ENCODE measurements at places on chromosomes 4 and X.

DNA sequence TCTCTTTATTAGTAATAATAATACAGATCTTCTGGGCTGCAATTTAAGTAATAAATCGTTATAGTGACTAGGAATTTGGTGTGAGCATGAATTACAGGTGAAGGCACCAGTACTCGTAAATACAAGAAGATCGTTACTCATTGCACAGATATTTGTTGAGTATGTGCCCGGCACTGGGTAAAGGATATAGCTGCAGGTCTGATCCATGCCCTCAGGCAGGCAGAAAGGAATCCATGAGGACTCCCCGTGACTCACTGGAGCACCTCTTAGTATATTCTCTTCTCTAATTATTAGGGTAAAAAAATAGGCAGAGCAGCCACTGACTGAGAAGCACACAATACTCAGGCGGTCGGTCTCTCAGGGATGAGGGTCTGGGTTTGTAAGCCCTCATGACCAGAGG, 868.3 kb downstream of the RAB28 start:
- DNase-seq, result no peak

GRCh38 chr4:73508651-73509050, 27.1 kb downstream of the AFM start:
- no peak for DNase-seq

- DNase-seq, result no peak
These were observed 45.0 kb downstream of the SLC9A7 start for GRCh38 chrX:46713672-46714490.

DNA sequence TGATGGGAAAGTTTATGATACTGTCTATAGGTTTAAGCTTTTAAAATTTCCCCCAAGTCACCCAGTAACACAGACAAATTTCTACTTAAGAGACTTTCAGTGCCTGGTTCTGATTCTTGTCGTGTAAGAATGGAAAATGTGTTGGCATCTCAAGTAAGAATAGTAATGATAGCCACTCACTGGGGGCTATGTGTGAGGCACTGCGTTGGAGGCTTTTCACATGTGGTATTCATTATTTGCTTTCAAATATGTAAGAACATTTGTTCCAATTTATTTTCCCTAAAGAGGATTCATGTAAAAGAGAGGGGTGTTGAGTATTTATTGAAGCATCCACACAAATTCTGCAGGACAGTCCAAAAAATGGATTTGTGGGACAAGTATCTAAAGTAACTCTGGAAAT, 143.6 kb downstream of the FNIP2 start:
- DNase-seq, result no peak

GRCh38 chr4:103692615-103693014, 27.2 kb downstream of the TACR3 start:
- no peak for DNase-seq

GRCh38 chr4:53592686-53593501, 1.6 kb upstream of the LNX1 start:
- DNase-seq, result no peak

DNA sequence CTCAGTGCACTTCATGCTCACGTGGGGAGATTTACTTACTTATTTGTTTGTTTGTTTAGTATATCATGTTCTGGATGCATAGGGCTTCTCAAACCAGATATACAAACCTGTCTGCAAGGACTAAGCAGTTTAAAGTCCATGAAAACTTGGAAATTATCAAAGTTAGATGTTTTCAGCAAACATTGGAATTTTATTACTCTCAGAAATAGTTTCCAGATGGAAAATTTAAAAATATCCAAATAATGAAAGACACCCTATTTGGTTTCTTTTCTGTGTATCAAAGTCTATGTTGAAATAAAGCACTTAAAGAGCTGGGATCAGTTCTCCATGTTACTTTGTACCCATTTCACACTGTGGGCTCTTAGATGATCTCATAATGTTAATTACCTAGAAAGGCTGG, 312.1 kb downstream of the PPP1R2C start:
- DNase-seq, result no peak

GRCh38 chr4:41866799-41867677, 68.2 kb upstream of the TMEM33 start:
- DNase-seq, result no peak

DNA sequence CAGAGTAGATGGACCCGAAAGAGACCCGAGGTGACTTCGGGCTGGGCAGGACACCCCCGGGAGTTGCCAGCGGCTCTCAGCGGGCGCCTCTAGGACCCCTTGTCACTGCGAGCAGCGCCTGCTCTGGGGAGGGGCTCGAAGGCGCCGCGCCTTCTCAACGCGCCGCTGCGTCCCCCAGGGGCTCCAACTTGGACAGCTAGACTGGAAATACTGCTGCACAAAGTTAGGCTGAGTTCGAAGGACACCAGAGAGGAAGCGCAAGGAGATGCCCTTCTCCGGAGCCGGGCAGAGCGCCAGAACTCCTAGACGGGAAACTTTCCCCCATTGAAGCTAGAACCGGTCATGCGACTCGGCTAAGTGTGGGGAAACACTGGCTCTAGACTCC, 493 bp upstream of the KCNIP4 start:
- no peak for DNase-seq

GRCh38 chrX:140724736-140725135, 15.2 kb downstream of the LINC00632 start:
- no peak for DNase-seq

DNA sequence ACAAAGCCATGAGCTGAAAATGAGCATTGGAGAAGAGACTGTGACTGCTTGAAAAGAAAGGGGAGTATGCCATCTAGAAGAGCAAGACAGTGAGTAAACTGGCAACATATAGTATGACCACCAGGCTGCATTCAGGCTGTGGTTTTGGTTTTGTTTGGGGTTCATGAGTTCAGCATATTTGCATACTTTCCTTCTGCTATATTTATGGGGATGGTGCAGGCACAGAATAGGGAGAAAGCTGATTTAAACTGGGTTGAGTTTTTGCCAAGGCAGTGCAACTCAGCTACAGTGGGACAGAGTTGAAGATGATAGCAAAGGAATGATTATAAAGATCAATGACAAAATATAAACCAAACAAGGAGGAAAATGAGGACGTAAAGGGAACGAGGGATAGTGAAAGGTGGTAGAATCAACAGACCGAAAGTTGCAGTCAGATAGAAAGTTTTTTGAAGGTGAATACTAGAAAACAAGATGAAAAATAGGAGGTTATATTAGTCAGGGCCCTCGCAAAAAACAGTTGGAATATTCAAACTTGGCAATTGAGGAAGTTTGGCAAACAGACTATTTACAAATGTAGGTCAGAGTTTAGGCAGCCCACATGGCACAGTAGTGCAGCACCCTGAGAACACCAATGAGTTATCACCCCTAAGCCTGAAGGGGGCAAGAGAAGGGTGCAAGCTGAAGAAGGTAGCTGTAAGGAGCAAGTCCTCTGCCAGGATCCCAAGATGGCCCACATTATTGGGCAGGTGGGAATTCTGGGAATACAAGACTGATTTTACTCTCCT, 114.8 kb upstream of the MAP9 start:
- DNase-seq, result no peak
